ENCODE measurements at places on chromosomes 4 and X.
A peak's percentile ranks its signal among the peaks of the same experiment; 100 is the strongest.

DNA sequence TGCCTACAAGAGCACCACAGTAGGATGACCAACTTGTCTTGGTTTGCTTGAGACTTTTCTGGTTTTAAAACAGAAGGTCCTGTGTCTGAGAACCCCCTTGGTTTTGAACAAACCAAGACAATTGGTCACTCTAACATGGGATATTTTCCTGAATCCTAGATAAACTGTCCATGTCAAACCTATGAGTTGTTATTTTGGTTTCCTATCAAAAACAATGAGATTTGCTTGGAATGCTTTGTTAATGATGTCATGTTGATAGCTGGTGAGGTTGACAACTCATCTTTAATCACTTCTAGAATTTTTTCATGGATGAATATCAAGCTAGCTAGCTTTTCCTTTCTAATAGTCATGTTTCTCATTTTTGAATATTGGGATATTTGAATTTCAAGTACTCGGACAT is 518.3 kb upstream of the ARX start:
- no peak for DNase-seq

GRCh38 chr4:89682808-89683207 is 154.2 kb downstream of the SNCA start:
- no peak for DNase-seq

GRCh38 chr4:11769434-11769833 is 340.7 kb upstream of the HS3ST1 start:
- no peak for DNase-seq

DNA sequence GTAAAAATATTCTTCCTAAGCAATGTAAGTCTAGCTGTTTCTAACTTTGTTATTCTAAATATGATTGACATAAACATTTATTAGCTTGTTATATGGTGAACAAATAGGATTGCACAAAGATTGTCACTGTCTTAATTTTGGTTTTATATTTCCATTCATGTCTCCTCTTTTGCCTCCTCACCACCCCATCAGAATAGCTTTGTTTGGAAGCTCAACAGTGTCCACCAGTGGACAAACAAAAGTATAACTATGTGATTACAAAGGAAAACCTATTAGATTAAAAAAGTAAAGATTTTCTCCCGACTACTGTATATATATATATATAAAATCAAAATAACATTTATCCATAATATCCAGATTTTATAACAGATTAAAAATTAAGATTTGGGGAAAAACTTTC is 468.2 kb downstream of the ZIC3 start:
- DNase-seq, result no peak

GRCh38 chr4:24453951-24454350 is 130.4 kb downstream of the DHX15 start:
- DNase-seq, result no peak

GRCh38 chr4:74930162-74930561 is 2.8 kb upstream of the PARM1 start:
- no peak for DNase-seq

DNA sequence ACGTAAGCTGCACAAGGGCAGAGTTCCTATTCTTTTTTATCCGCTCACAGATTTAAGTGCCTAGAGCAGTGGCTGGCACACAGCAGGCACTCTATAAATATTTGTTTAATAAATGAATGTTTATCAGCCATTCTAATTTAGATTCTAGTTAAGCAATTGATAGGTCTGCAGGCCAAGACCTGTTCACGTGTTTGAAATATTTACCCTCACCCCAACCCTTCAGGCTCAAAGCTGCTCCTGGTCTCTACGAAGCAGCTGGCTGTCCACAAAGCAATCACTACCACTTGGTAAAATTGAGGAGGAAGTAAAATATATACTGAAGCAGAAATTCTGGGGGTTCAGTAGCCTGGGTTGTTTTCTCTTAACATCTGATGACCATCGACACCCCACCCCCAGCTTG is 158.1 kb downstream of the MGST2 start:
- no peak for DNase-seq

GRCh38 chr4:150173982-150174398 is 95.7 kb downstream of the DCLK2 start:
- DNase-seq, result no peak

- no peak for DNase-seq
These were observed 425.7 kb downstream of the PABPC4L start for GRCh38 chr4:133775881-133776280.

GRCh38 chr4:138450546-138451275 is 208.6 kb upstream of the SLC7A11 start:
- no peak for DNase-seq

- DNase-seq, result no peak
These were observed 1317.2 kb downstream of the PCDH7 start for GRCh38 chr4:32037399-32037798.

DNA sequence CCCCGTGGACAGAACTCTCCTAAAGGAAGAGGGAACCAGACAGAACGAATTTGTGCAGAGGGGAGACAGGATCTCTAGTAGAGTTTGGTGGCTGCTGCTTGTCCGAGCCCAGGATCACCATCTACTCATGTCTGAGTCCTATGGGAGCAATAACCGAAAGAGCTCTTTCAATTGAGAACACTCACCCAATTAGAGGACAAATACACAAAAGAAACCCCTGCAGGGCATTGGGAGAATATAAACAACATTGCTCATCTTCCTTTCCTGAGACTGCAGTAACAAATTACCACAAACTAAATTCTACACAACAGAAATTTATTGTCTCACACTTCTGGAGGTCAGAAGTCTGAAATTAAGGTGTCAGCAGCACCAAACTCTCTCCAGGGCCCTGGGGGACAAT is 65.6 kb downstream of the SPINK2 start:
- no peak for DNase-seq

DNA sequence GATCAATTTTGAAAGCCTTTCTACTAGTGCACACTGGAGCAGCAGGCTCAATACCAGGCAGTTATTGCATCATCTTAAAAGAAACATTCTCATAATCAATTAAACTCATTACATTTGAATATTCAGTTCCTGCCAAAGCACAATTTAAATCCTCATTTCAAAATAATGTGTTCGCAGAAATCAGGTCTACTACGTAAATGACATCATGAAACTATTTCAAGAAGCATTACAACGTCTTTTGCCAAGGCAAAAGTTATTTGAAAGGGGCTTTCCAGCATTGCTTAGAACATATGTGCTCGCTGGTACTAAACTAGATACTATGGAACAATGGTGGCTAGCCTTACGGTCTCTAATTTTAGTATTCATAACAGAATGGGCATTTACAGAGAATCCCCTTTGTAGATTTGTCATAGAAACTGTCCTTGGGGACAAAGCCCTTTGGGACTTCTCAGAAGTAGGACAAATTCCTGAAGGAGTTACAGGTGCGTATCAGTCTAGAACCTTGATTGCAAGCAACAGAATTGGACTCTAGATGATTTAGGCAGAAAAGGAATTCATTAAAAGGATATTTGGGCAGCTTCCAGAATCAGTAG is 27.6 kb upstream of the HUWE1 start:
- peak; percentile 72 for DNase-seq

All from CD4-positive, alpha-beta T cell treated with Interleukin-21 for 1 hour (primary cell).